ENCODE measurements at places on chromosomes 7 and 10.

GRCh38 chr7:98210513-98211220, 572 bp upstream of the BHLHA15 start:
- DNase-seq = no peak

GRCh38 chr10:79045566-79046175, 23.1 kb upstream of the ZMIZ1 start:
- no peak for DNase-seq

- DNase-seq = no peak
These were observed 181.4 kb upstream of the TNS3 start for GRCh38 chr7:47763063-47763974.

GRCh38 chr7:131159961-131160361, 167.7 kb upstream of the MKLN1 start:
- DNase-seq = no peak

GRCh38 chr10:132979491-132980425, 37.4 kb upstream of the CFAP46 start:
- DNase-seq = no peak

GRCh38 chr10:123413353-123413752, 252.8 kb upstream of the GPR26 start:
- DNase-seq = no peak

GRCh38 chr7:1127001-1127400, 33.0 kb downstream of the ZFAND2A start:
- no peak for DNase-seq

DNA sequence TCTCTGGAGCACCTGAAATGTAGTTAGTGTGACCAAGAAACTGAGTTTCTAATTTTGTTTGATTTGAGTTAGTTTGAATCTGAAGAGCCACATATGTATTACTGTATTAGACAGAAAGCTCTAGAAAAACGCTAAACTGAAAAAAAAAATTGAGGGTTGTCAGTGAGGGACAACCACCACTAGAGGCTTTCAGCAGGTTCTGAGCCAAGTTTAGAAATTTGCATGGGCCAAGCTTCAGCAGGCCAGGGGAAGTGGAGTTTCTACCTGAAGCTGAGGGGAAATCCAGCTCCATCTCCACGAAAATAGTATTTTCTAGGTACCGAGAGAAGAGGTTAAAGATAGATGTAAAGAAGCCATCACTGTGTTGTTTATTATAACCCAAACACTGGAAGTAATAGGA, 77.9 kb upstream of the PLXNA4 start:
- DNase-seq = no peak

DNA sequence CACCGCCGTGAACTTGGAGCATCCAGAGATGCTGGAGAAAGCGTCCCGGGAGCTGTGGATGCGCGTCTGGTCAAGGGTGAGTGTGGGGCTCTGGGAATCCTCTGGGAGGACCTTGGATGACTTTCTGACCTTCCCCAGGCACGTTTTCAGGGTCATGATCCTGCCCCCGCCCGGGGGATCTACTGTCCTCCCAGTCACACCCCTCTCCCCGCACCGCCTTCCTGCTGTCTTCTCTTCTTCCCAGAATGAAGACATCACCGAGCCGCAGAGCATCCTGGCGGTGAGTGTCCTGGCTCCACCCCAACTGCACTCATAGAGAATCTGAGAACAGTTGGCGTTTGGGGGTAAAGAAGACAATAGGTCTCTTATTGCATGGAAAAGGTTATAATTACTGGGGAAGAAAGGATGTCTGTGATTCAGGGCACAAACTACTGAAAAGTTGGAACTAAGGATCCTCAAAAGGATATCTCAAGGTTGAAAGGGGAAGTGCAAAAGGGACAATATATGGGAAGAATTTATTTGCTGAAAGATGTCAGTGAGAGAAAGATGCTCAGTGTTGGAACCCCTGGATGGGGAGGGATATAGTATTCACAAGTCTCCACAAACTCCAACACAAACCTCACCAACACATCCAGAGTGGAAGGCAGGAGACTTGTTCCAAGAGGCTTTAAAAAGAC, 1.9 kb downstream of the GSTK1 start:
- DNase-seq = no peak

DNA sequence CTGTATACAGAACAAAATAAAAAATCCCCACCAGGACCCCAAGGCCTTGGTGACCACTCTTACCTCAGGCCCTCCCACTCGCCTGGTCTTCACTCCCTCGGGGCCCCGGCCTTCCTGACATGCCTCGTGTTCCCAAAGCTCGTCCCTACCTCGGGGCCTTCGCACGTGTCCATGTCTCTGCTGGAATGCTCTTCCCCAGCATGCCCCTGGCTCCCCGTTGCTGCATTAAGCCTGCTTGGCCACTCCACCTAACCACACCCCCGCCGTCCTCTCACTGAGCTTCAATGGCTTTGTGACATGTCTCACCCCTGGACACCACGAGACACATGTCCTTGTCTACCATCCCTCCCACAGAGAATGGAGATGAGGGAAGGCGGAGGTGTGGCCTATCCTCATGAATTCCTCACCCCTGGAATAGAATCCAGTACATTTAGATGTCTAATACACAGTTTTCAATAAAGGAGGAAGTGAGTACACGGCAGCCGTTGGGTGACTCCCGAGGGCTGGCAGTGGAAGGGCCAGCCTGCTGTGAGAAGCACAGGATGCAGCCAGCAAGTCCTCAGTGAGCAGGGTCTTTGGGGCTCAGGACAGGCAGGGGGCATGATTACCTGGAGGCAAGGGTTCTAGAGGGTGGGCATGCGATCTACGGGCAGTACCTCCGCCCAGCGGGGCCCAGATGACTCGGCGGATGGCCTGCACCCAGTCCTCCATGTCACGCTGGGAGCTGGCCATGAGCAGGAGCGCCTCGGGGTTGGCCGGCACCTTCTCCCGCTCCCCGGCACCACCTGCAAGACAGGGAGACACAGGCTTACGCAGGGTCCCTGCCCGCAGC, 125.7 kb downstream of the ARHGAP22 start:
- DNase-seq = no peak

GRCh38 chr10:85043207-85043606, 714.8 kb downstream of the CCSER2 start:
- no peak for DNase-seq

GRCh38 chr10:109996225-109996624, 11.6 kb upstream of the ADD3 start:
- no peak for DNase-seq

GRCh38 chr10:25642721-25643120, 291.3 kb upstream of the MYO3A start:
- no peak for DNase-seq

GRCh38 chr10:133180965-133181639, 21.1 kb downstream of the KNDC1 start:
- DNase-seq = no peak

- DNase-seq = no peak
These were observed 31.1 kb upstream of the MSMB start for GRCh38 chr10:46077141-46077554.

DNA sequence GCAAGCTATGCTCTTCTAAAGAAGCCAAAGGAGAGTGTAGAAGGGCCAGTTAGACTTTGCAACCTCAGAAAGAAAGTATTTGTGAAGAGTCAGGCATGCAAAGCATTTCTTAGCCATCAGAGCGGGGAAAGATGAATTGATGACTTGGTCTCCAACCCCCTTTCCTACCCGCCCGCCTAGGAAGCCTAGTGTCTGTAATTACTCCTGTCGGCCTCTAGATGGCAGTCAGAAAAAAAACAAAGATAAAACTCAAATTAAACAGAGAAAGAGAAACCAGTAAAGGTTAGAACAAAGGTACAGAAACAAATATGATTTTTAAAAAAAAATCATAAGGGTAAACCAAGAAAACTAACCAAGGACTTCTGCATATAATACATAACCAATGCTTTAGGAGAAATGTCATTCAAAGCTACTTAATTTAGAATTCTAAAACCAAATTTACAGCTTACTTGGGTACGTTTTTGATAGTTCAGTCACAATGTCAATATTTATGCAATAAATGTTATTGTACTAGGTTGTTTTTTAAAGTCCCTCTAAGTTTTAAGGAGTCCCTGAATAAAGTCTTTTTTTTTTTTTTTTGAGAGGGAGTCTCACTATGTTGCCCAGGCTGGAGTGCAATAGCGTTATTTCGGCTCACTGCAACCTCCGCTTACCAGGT, 97.6 kb downstream of the LYZL1 start:
- no peak for DNase-seq

DNA sequence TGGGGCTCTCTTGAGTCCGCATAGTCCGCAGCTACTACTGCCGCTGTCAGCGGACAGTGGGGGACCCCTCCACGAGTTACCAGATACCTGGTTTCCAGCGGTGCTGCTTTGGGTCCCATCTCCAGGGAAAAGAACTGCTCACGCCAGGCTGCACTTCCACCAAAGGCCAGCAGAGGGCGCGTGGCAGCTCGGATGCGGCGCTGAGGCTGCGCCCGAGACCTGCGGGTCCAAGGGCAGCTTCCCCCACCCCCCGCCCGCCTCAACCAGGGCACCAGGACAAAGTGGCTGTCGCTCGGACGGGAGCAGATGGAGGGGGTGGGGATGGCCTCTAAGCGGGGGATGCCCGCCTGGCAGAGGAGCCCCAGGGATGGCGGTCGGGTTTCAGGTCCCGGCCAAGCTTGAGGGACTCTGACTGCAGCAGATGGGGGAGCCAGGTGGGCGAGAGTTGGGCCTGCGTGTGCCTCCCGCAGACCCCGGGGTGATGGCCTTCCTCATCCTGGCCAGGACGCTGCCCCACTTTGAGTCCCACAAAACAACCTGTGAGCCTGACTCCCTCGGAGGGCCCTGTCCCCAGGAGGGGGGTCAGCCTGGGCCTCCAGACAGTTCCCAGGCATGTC, 23.8 kb upstream of the ZNF735 start:
- no peak for DNase-seq

DNA sequence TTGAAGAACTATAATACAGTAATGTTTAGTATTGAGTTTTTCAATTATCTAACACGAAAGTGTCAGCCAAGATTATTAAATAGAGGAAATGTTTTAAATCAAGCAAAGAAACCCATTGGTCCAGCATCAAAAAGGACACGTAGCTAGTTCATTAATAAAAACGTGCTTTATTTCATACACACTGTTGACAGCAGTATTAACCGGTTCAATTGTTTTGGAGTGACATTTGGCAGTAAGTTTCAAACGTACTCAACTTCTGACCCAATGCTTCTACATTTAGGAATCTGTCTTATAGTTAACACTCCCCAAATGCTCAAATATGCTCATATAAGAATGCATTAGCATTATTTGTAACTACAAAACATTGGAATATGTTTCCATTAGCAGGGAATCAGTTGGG, 41.3 kb downstream of the SLC16A12 start:
- DNase-seq = no peak

DNA sequence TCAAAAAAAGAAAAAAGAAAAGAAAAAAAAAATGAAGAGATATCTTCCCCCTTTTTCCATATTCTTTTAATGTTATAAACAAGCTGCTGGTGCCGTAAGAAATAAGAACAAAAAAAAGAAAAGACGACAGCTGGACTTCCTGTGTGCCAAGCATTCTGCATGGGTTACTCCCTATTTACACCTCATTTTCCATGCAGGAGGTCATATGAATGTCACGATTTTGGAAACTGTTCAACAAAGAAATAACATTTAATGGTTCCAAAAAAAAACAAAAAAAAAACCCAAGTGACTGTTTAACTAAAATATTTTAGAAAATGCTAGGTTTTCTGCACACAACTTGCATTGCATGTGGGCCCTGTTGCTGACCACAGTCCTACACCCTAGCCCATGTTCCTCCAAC, 159.3 kb downstream of the TNS3 start:
- DNase-seq = no peak

- no peak for DNase-seq
These were observed 1.5 kb downstream of the CTBP2 start for GRCh38 chr10:125158601-125159485.

DNA sequence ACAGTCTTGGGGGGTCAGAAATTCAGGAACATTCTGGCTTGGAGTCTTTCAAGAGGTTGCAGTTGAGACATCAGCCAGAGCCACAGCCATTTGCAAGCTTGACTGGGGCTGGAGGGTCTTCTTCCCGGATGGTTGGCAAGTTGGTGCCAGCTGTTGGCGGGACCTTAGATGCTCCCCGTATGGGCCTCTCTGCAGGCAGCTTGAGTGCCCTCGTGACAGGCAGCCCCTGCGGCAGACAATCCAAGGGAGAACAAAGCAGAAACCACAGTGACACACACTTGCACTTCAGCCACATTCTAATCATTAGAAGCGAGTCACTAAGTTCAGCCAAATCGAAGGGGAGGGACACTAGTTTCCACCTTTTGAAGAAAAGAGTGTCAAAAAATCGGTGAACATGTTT, 59.4 kb upstream of the MXI1 start:
- no peak for DNase-seq

GRCh38 chr7:44541876-44542610, 913 bp upstream of the NPC1L1 start:
- no peak for DNase-seq

GRCh38 chr10:30176182-30176581, 116.8 kb upstream of the JCAD start:
- DNase-seq = no peak

- DNase-seq = no peak
These were observed 63.8 kb downstream of the MICALL2 start for GRCh38 chr7:1395211-1396070.

DNA sequence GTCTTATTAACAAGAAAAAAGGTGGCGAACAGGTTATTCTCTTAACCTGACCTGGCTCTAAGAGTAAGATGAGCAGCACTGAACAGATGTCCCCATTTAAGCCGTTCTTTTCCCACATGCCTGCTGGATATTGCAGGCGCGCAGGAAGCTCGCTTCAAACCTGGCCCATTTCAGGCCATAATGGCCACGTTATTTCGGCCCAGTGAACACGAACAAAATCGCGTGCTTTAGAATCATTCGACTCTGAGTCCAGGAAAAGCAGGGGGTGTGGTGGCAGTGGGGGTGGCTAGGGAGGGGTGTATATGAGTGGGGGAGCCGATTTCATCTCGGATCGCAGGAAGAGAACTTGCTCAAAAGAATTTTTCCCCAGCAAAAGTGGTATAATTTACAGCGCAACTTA, 6.6 kb upstream of the SP8 start:
- DNase-seq = no peak

DNA sequence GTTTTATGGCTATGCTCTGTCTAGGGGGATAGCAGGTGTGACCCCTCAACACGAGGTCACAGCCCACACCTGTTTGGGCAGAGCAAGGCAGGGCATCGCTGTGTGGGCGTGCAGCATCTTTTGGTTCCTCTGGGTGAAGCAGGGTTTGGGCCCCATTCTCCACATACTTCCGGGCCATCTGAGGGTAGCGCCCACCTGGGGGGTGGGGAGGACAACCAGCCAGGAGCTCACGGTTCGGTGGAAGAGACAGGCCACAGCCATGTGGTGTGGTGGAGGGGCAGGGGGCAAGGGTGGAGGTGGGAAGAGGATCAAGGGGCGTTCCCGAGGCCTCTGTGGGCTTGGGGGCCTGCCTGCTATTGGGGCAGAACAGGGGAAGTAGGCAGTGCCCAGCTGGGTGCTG, 2.4 kb downstream of the SH2B2 start:
- no peak for DNase-seq

GRCh38 chr7:1698951-1699350, 28.9 kb downstream of the ELFN1 start:
- no peak for DNase-seq

- no peak for DNase-seq
These were observed 124.7 kb upstream of the C1QL3 start for GRCh38 chr10:16646181-16647059.

- no peak for DNase-seq
These were observed 40.5 kb upstream of the ZNF107 start for GRCh38 chr7:64625114-64626082.

Measured in stimulated activated CD8-positive, alpha-beta memory T cell treated with anti-CD3 and anti-CD28 coated beads, Interleukin-7, amount 100 ng/mL, for 48 hours (primary cell).